Right kidney (tissue), 9 donors: ENCODE measurements at places on chromosomes 16 and 17.

DNA sequence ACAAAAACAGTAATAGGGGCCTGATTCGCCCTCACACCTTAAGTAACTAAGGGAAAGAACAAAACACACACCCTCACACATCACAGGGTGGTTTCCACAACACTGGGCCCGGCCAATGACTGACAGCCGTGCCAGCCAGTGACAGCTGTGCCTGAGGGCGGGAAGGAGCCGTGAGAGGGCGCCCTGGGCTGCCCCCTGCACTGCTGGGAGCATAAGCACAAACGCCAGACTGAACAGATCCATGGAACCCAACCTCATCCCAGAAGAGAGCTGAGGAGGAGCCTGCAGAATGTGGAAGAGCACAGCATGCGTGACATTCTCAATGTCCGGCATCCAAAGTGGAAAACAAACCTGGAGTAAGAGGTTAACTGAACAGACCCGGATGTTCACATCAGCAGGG lies 16.0 kb downstream of the CSNK1D start:
- no peak for DNase-seq

DNA sequence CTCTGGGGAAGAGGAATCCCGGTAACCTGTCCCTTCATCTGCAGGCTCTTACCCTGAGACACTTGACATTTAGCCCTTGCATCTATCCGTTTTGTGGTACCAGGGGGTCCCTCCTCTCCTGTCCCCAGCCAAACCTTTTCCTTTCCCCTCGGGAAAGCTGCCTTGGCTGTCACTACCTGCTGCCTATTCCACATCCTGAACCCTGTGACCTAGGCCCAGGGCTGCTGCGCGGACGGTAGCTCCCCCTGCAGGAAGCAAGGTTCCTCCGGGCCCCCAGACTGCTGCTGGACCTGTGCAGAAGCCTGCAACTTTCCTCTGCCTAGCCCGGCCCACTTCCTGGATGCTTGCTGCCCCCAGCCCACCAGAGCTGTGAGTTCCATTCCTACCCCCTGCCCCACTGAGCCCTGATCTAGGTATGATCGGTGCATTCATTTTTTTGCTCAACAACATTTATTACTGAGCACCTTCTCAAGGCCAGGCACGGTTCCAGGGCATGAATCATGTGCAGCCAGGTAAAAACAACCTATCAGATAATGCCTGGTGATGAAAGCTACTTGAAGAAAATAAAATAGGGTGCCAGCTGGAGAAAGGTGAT lies 10.5 kb upstream of the ALDOA start:
- no peak for DNase-seq

DNA sequence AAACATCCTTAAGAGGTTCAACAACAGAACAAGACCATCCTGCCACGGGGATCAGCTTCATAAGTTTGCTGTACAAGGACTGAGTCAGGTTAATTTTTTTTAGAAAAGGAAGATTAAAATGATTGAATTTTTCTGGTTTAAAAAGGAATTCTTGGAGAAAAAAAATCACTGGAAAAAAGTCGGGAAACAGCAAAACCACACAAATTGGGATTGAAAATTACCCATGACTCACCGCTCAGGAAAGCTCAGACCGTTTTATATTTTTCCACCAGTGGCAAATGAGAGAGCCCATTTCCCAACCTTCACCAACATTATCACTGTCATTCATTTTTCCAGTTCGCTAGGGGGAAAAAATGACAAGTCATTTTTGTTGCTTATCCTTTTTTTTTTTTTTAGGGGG lies 46.6 kb downstream of the MRM3 start:
- DNase-seq: no peak

DNA sequence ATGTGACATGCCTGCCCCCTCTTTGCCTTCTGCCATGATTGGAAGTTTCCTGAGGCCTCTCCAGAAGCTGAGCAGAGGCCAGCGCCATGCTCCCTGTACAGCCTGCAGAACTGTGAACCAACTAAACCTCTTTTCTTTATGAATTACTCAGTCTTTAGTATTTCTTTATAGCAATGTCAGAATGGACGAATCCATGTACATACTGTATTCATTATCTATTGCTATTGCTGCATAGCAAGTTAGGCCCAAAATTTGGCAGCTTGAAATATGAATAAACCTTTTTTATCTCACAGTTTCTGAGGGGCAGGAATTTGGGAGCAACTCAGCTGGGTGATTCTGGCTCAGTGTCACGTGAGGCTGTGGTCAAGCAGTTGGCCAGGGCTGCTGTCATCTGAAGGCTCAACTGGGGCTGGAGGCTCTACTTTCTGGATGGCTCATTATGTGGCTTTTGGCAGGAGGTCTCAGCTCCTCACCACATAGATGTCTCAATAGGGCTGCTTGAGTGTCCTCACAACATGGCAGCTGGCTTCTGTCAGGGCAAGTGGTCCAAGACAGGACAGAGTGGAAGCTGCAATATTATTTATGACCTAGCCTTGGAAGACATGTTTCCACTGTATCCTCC lies 40.0 kb downstream of the SOCS1 start:
- DNase-seq: no peak

DNA sequence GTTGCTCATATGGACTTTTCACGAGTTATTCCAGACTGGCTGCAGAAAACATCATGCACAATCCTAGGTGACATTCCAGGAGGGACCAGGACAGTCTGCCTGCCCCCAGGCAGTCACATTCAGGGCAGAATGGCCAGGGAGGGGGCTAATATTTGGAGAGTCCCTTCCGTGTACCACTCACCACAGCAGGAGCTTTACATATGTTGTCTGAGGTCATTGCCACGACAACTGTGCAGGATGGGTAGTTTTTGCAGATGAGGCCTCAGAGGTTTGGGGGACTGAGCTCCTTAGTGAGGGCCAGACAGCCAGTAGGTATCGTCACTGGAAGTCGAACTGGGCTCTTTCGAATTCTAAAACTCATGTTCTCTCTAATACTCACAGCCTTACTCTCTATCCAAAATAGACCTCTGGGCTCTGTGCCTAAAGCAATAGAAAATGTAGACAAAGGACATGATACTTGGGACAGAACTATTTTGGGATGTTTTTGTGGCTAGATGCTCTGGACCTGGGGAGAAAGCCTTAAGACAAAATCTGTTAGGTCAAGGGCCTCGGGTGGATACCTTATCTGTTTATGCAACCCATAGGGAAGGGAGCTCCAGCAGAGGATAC lies 338.5 kb downstream of the MAF start:
- DNase-seq: no peak

- DNase-seq: no peak
These were observed 140.9 kb downstream of the KCNJ2 start for GRCh38 chr17:70310221-70310672.

DNA sequence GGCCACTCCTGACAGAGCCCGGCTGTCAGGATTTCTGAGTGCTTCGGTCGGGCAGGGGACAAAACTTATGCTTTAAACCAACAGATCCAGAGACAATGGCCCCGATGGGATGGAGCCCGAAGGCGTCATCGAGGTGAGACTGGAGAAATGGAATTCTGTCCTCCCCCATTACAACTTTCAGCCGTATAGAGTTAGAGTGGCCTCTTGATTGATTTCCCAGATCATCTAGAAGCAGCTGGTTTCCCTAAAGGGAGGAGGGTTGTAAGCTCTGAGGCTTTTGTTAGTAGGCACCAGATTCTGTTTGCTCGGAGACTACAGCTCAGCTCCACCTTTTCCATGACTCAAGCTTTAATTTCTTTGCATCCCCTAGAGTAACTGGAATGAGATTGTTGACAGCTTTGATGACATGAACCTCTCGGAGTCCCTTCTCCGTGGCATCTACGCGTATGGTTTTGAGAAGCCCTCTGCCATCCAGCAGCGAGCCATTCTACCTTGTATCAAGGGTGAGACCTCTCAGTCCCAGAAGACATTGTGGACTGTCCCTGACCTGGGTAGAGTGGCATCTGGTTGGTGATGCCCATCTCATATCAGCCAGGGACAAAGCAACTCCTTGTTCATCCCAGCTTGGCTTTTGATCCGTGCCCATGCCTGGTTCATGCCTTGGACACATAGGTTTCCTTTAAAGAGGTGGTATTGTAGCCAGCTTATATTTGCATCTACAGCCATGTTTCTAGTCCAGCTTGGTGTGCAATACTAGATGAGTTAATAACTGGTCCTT lies 5.1 kb upstream of the CD68 start:
- no peak for DNase-seq

DNA sequence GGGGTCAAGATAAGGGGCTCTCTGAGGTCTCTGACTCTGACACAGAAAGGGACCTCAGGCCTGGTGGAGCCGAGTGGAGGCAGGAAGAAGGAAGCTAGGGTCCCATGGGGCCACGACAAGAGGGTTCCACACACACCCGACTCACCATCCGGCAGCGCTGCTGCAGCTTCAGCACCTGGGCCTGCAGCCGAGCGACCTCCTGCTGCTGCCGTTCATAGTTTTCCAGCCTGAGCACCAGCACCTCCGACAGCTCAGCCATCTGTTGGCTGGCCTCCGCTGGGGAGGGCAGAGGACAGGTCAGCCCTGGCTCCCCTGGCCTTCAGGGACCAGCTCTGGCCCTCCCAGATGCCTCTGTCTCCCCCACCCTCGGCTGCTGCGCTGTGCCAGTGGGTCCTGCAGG lies 6.4 kb downstream of the HAP1 start:
- no peak for DNase-seq

DNA sequence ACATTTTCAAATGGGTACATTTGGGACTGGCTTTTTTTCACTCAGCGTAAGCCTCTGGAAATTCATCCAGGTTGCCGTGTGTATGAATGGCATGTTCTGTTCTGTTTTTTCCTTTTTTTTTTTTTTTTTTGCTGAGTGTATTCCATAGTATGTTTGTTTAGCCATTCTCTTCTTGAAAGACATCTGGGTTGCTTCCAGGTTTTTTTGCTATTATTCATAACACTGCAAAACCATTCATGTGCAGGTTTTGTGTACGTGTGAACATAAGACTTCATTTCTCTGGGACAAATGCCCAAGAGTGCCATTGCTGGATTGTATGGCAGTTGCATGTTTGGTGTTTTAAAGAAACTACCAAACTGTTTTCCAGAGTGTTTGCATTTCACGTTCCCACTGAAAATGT lies 335.9 kb upstream of the TNRC6C start:
- DNase-seq: no peak

DNA sequence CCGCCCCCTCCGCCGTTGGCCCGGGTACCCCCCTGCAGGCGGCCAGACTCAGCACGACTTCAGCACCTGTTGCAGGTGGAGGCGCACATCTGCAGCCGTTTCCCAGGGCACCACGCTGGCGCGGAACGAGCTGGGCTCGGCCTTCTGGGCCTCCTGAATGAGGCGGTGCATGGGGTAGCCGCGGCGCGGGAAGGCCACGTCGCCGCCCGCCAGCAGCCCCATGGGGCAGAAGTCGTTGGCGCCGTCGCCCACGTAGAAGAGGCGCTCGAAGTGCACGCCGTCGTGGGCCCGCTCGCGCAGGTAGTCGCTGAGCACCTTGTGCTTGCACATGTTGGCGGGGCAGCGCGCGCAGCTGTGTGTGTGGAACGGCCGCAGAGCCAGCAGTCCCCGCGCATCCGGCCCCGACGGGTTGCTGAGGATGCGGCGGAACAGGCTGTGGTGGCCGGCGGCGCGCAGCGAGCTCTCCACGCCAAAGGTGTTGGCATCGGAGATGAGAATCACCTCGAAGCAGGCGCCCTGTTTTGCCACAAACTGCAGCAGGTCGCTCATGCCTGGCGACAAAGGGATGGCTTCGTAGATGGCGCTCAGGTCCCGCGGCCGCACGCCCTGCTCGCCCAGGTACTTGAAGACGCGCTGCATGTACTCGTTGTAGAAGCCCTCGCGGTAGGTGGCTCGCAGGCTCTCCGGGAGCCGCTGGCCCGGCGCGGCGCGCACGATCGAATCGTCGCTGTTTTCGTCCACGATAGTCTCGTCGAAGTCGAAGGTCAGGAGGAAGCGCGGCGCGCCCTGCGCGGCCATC lies 6.2 kb downstream of the PHOSPHO1 start:
- DNase-seq: peak; percentile 78

DNA sequence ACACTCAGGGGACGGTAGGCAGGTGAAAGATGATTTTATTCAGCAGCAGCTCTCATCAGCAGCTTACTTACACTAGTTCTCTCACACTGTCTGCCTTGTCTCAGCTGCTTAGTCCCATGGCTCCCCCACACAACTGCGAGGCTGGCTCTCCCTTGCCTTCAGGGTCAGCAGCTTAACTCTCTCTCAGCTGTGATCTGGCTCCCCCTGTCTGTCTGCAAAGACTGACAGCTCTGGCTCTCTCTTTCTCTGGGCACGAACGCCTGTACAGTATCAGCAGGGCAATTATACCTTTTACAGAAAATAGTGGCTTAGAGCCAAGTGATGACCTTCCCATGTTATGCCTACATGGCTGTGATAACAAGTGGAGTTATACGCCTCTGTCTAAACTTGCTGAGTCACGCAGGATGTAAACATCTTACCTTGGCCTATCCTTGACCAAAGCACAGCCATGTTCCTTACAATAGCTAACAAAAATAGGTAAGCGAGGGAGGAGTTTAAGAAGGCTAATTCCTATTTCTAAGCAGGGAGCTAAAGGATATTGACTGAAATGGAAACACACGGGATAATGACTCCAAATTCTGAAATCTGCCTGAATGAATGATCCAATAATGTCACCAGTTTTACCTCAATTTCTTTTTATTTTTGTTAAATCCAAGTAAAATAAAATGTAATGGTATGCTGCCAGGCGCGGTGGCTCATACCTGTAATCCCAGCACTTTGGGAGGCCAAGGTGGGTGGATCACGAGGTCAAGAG lies 1.1 kb upstream of the NDUFAB1 start:
- no peak for DNase-seq

GRCh38 chr17:40014375-40014980 lies 762 bp upstream of the CSF3 start:
- DNase-seq: peak; percentile 14

GRCh38 chr16:48370229-48370628 lies 15.0 kb downstream of the SIAH1 start:
- DNase-seq: no peak

- no peak for DNase-seq
These were observed 6.9 kb downstream of the KRT24 start for GRCh38 chr17:40696651-40697072.

- no peak for DNase-seq
These were observed 7.7 kb upstream of the ITGAE start for GRCh38 chr17:3808701-3809100.

DNA sequence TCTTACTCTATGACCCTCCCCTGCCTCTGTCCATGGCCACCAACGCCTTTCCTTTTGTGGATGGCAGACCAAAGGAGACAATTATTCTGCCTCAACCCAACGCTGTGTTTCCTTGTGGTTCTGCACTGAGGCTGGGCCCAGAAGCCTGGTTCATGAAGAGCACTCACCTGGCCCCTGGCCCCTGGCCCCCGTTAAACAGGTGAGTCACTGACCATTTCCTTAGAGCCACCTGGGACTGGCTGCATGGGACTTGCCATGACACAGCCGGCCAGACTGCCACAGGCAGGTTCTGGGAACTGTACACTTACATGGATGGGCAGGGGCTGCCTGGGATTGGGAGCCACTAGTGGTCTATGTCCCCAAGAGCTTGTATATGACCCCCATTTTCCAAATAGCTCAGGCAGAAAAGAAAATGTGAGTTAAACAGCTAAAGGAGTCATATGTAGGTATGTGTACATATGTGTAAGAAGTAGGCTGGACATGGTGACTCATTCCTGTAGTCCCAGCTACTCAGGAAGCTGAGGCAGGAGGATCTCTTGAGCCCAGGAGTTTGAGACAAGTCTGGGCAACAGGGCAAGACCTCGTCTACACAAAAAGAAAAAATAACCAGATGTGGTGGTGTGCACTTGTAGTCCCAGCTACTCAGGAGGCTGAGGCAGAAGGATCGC lies 181.9 kb upstream of the CACNG5 start:
- no peak for DNase-seq
